Ovary (tissue), 10 donors: ENCODE measurements at places on chromosomes 7 and 10.

GRCh38 chr7:128450409-128450808 is 5.3 kb upstream of the HILPDA start:
- DNase-seq: no peak

GRCh38 chr7:19707240-19707639 is 1.6 kb downstream of the POLR1F start:
- no peak for DNase-seq

GRCh38 chr7:134645935-134646334 is 718 bp upstream of the BPGM start:
- DNase-seq: peak; percentile 19

DNA sequence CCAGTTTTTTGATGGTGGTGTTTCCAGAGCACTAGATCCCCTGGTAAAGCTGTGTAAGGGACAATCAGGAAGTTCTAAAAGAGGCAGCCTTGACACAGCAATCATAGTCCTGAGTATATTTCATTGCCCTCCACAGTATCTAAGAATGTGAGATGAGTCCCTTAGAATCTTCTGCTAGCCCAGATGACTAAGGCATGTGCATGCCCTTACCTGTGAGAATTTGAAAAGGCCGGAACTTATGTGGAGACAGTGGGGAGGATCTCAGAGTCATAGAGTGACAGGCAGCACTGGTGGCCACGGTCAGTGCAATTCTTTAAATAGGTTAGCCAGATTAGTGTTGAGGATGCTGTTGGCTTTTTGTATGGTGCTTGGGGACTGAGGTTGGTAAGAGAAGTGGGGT is 361.4 kb upstream of the VSTM2A start:
- DNase-seq: no peak

DNA sequence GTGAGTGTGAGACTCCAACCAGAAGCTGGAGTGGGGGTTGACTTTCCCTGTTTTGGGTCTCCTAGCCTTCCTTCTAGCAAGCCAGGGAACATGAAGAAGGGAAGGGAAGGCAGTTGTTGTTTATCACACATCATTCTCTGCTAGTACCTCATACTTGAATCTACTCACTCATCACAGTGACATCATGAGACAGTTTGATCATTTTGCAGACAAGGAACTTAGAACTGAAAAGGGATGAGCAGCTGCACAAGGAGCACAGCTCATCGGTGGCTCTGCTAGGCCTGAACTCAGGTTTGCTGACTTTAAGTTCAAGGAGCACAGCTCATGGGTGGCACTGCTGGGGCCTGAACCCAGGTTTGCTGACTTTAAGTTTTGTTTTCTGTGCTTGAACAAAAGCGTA is 19.2 kb downstream of the PRXL2A start:
- DNase-seq: no peak

DNA sequence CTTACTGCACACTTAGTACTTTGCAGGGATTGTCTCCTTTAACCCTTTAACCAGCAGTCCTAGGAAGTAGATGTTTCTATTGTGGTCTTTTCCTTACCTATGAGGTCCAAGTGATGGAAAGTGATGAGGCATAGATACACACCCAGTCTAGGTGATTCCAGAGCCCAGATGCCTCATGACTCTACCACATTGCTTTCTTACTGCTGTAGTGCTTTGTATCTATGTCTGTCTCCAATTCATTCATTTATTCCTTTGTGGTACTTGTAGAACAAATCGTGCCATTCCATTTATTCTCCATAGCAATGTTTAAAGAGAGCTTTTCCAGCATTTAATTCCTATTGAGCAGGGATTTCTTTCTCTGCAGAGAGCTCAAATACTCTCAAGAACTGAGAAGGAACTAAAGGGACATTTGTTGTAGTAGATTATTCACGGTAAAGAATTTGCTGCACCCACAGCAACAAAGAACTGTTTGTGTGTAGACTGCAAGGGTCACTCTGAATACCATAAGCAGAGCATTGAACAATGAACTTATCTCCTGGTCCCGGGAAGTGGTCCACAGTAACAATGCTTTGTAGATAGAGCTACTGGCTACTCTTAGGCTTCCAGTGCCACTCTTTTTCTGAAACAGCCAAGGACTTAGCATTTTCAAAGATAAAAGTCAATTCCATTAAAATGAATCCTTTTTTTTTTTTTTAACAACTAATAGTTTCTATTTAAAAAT is 337.0 kb downstream of the PTEN start:
- no peak for DNase-seq

GRCh38 chr10:44437840-44438511 is 53.1 kb upstream of the CXCL12 start:
- DNase-seq: no peak

GRCh38 chr10:28302012-28302637 is 739 bp downstream of the MPP7 start:
- DNase-seq: no peak

DNA sequence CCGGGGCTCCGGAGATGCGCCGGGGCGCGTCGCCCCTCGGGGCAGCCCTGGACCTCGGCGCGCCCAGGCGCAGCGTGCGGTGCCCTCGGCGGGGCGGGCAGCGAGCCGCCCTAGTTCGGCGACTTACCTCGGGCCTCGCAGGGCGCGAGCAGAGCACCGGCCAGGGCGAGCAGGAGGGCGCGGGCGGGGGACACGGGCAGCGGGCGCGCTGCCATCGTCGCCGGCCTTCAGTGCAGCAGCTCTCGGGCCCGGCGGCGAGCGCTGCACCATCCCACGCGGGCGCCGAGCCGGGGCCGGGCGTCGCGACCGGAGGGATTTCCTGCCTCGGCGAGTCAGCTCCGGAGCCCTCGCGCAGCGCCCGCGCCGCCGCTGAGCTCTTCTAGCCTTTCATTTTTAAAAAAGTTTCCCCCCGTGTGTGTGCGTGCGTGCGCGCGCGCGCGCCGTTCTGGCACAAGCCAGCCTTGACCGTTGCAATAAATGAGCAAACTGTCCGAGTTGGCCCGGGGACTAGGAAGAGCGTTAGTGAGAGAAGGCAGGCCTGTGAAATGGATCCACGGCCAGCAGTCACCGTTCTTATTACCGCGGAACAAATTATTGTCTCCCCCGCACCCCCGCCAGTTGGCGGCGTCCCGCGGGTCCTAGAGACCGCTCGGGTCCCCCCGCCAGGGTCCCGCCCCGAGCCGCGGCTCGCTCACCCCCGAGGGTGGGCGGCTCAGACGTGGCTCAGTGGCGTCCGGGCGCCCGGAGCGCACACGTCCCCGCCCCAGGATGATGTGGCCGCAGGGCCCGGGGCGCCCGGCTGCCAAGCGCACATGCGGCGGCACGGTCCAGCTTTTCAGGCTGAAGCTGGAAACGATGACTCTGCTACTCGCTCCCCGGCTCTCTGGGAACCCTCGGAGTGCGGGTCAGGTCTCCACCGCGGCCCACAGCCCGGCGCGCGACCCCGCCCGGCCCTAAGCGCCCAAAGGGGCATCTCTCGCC is at the start of gene ADAM12:
ADAM12 (minus strand) TSS at position 547 of the 981 bp plus-strand sequence; CDS start at position 215, 332 bp downstream.
- DNase-seq: peak; percentile 78

DNA sequence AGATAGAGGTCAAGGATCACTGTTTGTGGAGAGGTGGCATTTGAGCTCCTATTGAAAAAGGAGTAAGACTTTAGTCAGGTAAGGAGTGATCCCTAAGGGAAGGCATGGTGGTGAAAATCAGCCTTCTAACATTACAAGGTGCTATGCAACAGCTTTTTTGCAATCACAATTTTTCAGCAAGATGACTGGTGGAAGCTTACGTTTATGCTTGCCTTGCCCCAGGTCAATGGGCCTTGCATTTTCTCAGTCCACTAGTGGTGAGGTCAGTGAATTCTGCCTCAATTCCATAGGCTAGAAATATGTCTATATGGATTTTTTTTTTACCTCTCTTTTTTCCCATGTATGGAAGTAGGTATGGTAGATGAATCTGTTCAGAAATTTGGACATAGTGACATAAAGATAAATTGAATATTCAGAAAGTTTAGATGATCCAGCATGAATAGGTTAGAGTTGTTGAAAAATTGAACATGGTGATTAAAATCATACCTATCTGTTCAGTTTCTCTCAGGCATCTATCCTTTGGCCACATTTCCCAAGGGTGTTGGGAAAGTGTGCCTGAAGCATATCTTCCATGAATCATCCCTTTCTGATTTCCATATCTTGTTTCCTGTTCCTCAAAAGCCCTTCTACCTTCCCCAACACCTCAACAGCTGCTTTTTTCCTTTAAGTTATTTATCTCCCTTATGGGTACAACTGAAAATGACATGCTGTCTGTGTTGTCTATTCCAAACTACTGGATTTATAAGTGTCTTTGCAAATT is 71.9 kb upstream of the PTPRZ1 start:
- no peak for DNase-seq

DNA sequence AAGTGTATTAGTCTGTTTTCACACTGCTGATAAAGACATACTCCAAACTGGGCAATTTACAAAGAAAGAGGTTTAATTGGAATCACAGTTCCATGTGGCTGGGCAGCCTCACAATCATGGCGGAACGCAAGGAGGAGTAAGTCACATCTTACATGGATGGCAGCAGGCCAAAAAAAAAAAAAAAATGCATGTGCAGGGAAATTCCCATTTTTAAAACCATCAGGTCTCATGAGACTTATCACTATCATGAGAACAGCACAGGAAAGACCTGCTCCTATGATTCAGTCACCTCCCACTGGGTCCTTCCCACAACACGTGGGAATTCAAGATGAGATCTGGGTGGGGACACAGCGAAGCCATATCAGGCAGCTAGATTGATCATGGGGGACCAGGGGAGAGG is 136.8 kb downstream of the EXOC4 start:
- no peak for DNase-seq

DNA sequence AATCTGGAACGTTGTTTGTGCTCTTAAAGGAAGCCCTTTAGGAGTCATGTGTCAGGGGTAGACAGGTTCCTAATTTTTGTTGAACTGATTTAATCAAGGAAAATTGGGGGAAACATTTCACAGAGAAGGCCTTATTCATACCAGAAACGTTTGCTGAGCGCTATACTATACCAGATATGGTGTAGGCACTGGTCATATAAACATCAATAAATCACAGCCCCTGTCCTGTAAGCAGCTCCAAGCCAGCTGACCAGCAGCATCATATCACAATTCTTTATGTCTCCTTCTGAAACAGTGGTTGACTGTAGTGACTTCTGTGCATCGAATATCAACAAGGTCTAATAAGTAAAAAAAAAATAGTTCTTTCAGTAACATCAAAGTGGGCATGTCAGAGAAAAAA is 1.1 kb downstream of the TMEM178B start:
- DNase-seq: no peak

- DNase-seq: no peak
These were observed 6.5 kb downstream of the EVX1 start for GRCh38 chr7:27248911-27249723.

GRCh38 chr7:112940314-112940732 is 146.3 kb downstream of the GPR85 start:
- DNase-seq: no peak

DNA sequence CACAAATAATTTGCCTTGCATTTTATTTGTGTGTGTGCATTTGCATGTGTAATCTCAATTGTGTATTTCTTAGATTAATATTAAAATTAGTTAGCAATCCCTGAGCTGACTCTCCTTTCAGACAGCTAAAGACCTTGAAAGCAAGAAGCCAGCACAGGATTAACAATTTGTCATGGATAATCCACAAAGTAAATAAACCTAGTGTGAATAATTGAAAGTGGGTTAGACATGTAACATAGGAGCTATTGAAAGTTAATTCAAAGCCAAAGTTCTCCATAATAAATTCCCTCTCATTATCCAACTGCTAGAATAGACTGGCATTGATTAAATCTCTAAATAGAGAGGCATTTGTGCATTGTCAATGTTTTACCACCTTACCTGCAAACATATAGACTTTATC is 326.1 kb downstream of the PLXDC2 start:
- no peak for DNase-seq

DNA sequence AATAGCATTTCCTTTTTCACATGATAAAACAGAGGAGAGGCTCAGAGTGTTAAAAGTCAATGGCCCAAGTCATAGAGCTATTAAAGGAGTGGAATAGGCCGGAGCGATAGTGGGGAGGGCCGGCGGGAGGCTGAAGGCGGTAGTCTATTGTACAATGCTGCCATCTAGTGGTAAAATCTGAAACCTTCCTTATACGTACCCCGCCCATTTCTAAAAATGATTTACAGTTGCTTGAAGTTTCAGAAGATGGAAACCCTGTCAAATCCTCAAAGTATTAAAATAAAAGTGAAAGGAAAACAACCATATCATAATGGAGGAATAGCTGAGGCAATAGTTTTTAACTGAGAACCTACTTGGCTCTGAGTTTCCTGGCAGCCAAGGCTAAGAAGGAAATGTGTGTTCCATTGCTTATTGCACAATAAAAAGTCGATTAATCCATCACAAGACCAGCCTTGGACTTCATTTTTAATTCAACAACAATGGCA is 209.1 kb downstream of the CCSER2 start:
- DNase-seq: peak; percentile 34

DNA sequence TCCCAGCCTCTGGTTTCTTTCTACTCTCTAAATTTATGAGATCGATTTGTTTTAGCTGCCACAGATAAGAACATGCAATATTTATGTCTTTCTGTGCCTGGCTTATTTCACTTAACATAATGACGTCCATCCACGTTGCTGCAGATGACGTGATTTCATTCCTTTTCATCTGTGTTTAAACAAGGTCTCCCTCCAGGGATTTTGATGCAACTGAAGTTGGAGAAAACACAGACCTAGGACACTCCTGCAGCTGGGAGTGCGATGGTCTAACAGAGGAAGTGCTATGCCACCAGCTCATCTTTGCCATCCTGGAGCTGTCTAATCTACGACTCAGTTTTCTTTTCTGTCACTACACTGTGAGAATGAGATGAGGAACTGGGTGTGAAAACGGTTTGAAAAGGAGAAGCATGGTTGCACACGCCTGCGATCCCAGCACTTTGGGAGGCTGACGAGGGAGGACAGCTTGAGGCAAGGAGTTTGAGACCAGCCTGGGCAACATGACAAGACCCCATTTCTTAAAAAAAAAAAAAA is 1.5 kb upstream of the KCTD7 start:
- no peak for DNase-seq

GRCh38 chr10:26300001-26300400 is 83.4 kb downstream of the GAD2 start:
- no peak for DNase-seq

- no peak for DNase-seq
These were observed 101.1 kb upstream of the LAMB4 start for GRCh38 chr7:108231221-108231620.

- no peak for DNase-seq
These were observed 21.8 kb downstream of the NET1 start for GRCh38 chr10:5434017-5434753.

GRCh38 chr10:57921140-57921539 is 346.6 kb downstream of the IPMK start:
- DNase-seq: no peak

- no peak for DNase-seq
These were observed 30.0 kb upstream of the AUTS2 start for GRCh38 chr7:69568266-69568665.

GRCh38 chr7:19944363-19945120 is 171.1 kb upstream of the TMEM196 start:
- no peak for DNase-seq
